ENCODE measurements at places on chromosomes 13 and 19.

- DNase-seq = no peak
Observed at GRCh38 chr19:17036640-17037039, 10.0 kb upstream of the CPAMD8 start.

DNA sequence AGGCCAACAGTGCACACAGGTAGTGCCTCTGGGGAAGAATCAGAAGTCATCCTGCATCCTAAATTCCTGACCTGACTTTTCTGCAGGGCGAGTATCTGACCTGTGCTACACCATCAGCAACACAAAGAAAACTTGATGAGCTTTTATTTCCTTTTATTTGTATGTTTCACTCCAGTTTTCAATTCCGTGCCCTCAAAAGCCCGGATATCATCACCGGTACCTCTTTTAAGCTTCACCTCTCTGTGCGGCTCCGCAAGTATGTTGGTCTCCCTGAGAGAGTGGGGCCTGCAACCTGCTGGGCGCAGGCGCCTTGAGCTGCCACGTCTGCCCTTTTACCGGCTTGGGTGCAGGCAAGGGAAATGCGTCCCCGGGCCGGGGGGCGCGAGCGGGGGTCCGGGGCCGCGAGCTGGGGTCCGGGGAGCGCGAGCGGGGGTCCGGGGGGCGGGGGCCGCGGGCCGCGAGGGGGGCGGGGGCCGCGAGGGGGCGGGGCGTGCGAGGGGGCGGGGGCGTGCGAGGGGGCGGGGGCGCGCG lies 4.3 kb upstream of the DUXA start:
- DNase-seq = peak; percentile 11

- peak; percentile 37 for DNase-seq
Observed at GRCh38 chr13:46595136-46595884, 42.3 kb downstream of the LRCH1 start.

DNA sequence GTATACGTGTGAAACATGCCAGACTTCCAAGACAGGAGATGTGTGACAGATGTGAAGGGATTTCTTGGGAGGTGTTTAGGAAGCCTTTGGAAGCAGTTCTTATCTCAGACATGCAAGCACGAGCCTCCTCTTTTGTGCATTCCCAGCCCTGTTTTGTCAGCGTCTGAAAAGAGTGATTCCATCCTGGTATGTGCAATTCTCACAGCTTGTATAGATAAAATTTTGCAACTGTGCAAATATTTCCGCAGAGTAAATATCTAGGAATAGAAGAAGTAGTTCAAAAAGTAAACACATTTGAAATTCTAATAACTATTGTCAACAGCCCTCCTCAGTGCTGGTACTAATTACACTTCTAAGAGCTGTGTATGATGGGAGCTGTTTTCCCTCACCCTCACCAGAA lies 72.3 kb upstream of the C1QTNF9B start:
- no peak for DNase-seq

DNA sequence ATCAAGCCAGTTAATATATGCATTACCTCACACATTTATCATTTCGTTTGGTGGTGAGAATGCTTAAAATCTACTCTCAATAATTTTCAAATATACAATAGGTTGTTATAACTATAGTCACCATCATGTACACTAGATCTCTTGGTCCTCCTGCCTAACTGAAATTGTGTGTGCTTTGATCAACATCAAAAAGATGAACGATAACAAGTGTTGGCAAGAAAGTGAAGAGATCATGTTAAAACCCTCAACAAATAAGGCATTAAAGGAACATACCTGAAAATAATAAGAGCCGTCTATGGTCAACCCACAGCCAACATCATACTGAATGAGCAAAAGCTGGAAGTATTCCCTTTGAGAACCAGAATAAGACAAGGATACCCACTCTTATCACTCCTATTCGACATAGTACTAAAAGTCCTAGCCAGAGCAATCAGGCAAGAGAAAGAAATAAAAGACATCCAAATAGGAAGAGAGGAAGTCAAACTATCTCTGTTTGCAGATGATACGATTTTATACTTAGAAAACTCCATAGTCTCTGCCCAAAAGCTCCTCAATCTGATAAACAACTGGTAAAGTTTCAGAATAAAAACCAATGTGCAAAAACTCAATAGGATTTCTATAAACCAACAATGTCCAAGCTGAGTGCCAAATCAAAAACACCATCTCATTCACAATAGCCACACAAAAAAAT lies 27.9 kb upstream of the OR10H1 start:
- DNase-seq = peak; percentile 22

Data from CD4-positive, alpha-beta T cell treated with Interferon alpha-2 for 1 hour (primary cell).